NT2/D1 (cell line): ENCODE measurements at places on chromosomes 13 and 19.

GRCh38 chr13:27117158-27117557 is 54.5 kb downstream of the USP12 start:
- DNase-seq: no peak

GRCh38 chr13:75636436-75637180 is 478 bp downstream of the LMO7 start:
- no peak for DNase-seq

- no peak for DNase-seq
Observed at GRCh38 chr19:38841180-38841766, 8.5 kb downstream of the HNRNPL start.

DNA sequence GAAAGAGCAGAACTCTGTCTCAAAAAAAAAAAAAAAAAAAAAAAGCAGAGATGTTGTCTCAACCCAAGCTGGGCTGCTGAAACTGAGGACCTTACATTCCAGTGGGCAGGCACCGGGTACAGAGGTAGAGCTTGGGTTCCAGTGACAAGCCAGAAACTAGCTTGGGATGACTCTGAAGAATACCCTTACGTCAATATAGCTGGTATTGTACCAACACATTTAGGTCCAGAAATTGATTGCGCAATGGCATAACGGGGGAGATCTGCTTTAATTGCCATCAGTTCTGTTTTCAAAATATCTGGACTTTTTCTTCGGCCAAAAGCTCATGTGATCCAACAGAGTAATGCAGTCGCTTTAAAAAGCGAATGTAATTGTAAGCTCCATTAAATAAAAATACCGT is 103.1 kb upstream of the UBL3 start:
- DNase-seq: no peak

- no peak for DNase-seq
Observed at GRCh38 chr13:50359779-50360178, 344.5 kb downstream of the KCNRG start.

DNA sequence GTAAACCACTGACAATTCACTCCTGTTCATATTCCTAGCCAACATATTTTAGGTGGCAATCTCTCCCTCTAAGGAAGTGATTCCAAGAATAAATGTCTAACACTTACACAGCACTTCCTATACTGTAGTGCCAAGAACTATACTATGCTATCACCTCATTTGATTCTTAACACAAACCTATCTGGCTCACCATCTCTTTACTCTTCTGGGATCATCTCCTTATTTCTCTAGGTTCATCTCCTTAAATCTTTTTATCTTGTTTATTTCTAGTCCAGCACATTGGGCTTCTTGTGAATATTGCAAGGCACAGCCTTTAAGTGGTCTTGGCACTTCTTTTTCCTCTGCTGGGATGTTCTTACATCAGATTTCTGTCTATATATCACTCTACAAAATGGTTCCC is 366.3 kb downstream of the SLITRK6 start:
- no peak for DNase-seq

DNA sequence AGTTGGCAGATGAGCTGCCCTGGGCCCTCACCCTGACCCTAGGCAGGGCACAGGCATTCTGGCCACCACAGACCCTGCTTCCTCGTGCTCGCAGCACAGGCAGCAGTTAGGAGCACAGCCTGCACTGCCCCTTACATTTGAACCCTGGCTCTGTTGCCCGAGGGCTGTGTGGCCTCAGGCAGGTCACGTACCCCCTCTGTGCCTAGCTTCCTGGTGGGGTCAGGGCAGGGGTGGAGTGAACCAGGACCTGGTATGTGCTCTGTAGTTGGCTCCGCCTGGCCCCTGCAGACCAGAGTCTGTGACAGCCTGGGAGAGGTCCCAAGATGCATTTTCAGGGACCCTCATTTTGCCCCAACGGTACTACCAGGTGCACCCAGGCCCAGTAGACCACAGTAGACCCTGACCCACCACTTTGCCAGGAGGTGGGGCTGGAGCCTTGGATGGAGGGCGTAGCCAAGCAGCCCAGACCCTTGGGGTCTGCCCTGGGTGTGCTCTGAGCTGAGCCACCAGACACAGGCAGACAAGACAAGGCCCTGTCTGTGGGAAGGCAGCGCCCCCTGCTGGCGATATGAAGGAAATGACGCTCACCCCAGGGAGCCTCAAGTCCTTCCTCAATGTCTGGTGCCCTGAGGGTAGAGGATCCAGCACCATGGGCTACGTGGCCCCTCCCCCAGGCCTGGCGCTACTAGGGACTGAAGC is 9.1 kb downstream of the LYL1 start:
- peak; percentile 81 for DNase-seq

DNA sequence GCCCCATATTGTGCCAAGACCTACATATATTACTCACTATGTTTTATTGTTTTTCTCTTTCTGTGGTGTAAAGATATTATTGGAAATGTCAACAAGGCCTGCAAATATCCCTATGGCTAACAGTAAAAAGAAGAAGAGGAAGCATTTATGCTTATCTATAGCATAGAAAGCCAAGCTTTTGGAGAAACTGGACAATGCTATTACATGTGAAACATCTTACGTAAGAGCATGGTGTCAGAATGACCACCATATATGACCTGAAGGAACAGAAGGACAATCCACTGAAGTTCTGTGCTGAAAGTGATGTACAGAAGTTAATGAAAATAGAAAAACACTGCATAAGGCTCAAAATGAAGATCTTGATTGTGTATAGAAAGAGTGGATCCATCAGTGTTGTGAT is 145.2 kb downstream of the KCTD12 start:
- DNase-seq: no peak

- DNase-seq: no peak
Observed at GRCh38 chr13:26423629-26424028, 133.9 kb upstream of the WASF3 start.

DNA sequence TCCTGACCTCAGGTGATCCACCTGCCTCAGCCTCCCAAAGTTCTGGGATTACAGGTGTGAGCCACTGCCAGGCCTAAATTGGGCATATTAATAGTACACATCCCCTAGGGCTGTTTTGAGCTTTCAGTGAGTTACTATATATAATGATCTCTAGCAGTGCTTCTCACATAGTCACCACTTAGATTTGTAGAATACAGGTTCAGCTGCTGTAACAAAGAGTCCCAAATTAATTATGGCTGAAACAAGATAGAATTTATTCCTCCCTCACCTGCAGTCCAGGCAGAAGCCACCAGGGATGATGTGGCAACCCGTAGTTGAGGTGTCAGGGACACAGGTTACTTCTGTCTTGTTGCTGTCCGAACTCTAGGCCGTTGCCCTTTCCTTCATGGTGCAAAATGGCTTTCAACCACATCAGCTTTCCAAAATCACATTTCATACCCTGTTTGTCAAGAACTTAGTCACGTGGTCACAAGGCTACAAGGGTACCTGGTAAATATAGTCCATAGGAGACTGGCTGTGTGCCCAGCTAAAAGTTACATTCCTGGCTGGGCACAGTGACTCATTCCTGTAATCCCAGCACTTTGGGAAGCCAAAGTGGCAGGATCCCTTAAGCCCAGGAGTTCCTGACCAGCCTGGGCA is 2.9 kb downstream of the PROSER3 start:
- no peak for DNase-seq

- DNase-seq: peak; percentile 1
Observed at GRCh38 chr13:26558074-26558805, 757 bp downstream of the WASF3 start.

GRCh38 chr19:40143612-40144011 is 47.6 kb upstream of the MAP3K10 start:
- DNase-seq: no peak

GRCh38 chr13:33050161-33050560 is 33.9 kb downstream of the KL start:
- DNase-seq: no peak

DNA sequence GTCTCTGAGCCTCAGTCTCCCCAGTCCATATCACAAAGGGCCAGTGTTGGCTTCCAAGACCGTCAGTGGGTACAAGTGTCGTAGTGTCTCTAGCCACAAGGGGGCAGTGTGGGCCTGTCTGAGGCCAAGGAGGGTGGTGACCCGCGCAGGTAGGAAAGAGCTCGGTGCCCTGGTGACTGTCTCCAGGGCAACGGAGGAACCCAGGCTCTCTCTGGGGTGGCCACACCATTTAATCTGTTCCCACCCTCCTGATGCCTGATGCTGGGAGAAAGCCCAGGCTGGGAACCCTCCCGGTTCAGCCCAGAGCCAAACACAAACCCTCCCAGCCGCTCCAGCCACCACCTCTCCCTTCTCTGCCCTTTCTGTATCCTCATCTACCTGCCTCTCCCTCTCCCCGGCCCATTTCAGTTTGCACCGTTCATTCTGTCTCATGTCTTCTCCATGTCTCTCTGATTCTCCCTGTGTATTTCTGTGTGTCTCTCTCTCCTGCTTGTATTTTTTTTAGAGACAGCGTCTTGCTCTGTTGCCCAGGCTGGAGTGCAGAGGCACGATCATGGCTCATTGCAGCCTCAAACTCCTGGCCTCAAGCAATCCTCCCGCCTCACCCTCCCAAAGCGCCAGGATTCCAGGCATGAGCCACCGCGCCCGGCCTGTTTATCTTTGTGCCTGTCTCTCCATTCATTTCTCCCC is 17.5 kb upstream of the MEIS3 start:
- DNase-seq: no peak

DNA sequence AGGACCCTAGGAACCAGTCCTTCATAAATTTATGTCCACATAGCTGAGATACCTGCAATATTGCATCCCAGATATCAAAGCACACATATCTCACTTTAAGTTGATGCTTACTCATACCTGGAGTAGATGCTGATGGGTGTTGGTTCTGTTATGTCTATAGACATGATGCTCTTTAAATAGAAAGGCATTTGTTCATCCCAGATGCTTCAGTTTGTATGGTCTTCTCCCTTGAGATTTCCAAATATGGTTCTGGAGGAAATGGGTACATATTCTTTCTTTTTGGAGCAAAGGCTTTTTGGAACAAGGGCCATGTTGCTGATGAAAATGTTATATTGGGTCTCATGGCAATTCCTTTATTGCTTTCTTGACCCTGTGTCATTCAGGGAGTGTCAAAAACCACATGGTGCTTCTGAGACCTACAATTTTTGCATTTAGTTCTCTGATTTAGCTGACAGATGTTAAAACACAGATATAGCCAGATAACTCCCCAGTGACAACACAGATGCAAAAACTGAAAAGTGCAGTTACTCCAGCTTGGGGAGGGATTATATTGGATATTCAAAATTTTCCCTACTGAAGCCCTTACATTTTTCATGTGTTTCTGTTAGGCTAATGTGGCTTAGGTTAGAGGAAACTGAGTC is 211.4 kb downstream of the KCNRG start:
- DNase-seq: no peak

- DNase-seq: no peak
Observed at GRCh38 chr13:86585835-86586234, 786.6 kb upstream of the SLITRK6 start.

- DNase-seq: no peak
Observed at GRCh38 chr13:21976159-21976558, 305.3 kb downstream of the FGF9 start.

DNA sequence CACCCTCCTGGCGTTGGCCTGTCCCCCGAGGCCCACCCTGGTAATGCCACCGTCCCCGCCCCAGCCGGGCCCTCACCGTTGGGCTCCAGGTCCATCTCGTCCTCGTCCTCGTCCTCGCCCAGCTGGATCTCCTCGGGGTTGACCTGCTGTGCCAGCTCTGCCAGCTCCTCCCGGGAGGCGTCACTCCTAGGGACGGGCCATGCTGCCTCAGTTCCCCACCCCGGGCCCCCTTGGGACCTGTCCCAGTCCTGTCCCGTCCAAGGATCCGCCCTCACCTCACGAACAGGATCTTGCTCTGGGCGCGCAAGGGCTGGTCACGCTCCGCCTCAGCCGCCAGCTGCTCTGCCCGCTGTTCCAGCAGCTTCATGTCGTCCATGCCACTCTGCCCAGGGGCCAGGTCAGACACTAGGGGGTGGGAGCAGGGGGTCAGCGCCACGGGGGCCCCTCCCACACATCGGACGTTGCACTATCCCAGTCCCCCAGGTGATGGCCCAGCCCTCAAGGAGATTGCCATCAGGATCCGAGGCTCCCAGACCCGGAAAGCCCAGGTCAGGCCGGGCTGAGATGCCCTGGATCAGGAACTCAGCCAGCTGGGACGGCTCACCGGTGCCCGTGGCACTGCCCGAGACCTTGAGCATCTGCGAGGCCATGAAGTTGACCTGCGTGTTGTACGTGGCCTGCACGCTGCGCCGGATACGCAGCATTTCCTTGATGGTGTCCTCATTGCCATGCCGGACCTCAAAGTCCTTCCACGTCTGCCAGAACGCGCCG is 9.5 kb downstream of the XAB2 start:
- DNase-seq: no peak
